Cardiac septum (tissue), 1 donor: ENCODE measurements at places on chromosomes 2 and 18.

DNA sequence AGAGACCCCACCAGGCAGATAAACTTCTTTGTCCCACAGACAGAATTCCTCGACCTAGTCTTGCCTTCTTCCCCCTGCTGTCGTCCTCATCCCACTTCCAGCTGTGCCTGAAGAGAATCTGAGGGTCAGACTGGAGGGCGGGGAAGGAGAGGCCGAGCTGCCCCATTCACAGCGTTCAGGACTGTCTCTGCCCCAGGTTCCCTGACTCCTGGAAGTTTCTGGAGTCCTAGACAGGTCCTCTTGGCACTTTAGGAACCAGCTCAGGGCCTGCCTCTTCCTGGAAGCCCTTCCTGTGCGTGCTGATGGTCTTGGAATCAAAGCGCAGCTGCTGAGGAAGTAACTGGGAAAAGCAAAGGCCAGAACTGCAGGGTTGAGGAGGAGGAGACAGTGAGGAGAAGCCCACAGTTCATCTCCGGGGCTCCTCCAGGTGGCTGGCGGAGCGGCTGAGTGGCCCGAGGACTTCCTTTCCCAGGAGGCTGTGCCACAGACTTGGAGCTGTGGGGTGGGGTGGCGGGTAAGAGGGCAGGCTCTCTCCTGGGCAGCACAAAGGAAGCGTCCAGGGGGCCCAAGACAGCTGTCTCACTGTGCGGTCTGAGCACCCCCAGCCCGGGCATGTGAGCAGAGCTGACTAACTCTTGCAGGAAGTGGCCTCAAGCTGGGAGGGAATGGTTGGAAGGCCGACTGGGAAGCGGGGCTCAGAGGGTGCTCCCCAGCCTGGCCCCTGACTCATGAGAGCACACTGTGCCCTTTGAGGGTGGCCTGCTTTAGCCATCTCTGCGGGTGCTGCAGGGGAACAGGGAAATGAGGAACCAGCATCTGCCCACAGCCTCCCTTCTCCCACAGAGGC is 39.5 kb downstream of the SDC1 start:
- no peak for DNase-seq

- no peak for DNase-seq
Measured at GRCh38 chr2:172970660-172971059, 105.0 kb upstream of the MAP3K20 start.

DNA sequence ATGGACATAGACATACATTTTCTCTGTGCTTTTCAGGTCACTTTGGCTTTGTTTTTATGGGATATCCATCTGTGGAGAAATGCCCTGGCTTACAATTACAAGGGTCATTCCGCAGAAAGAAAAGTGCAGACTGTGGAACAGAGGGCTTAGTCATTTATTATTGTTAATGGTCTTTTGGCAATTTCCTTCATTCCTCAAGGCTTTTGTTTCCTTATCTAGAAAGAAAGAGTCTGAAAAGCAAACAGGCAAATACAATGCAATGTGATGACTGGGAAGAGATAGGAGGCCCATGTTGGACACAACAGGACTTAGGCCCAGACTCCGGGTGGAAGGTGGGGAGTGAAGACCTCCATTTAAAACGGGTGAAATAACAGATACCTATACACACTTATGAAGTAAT is 129.5 kb upstream of the CAVIN2 start:
- no peak for DNase-seq

DNA sequence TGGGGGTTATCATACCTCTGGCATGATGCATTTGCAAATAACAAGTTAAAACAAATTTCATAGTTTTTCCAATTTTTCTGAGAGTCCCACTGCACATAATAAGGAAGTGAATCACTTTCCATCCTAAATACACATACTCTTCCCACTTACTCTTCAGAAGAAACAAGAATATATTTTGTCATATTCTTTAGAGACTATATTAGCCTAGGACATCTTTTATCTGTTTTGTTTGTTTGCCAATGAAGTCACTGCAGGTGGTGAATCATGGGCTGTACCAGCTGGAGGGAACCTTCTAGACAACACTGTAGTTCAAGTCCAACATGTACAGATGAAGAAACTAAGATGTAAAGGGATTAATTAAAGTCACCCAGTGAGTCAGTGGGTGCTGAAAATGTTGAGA is 116.8 kb downstream of the XIRP2 start:
- no peak for DNase-seq

GRCh38 chr18:57051021-57051656 is 95.7 kb upstream of the BOD1L2 start:
- DNase-seq = no peak
